Myocyte (in vitro differentiated cells): ENCODE measurements at places on chromosomes 2 and 18. TPM values are rescaled to one million over a fixed set of nuclear protein-coding genes. Genes with fewer than 3 reads are reported as not detected.
A peak's percentile ranks its signal among the peaks of the same experiment; 100 is the strongest.

GRCh38 chr18:8946066-8946838, 156.2 kb upstream of the NDUFV2 start:
- peak; percentile 91 for DNase-seq

DNA sequence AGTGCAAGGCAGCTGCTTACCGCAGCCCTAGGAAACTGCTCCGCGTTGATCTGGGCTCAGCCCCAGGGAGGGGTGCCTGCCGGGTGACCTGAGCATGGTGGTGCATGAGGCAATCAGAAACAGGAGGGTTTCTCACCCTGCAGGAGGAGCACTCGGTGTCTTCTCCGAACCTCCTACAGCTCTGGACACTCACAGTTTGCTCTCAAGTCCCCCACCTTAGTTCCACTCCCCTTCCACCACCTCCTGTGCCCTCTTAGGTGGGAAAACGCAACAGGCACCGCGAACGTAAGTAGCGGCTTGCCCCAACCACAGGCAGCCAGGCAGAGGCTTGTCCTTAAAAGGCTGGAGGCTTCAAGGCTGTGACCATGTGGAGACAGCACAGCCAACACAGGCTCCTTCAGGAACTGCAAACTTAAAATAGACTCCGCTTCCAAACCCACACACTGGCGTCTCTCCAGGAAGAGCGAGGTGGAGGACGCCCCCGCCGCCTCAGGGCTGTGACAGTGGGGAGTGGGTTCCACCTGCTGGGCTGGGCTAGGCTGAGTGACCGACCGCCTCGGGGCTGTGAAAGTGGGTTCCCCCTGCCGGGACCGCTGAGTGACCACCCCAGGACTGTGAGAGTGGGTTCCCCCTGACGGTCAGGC, 71.6 kb downstream of the NDUFA10 start:
- DNase-seq, result peak; percentile 56

DNA sequence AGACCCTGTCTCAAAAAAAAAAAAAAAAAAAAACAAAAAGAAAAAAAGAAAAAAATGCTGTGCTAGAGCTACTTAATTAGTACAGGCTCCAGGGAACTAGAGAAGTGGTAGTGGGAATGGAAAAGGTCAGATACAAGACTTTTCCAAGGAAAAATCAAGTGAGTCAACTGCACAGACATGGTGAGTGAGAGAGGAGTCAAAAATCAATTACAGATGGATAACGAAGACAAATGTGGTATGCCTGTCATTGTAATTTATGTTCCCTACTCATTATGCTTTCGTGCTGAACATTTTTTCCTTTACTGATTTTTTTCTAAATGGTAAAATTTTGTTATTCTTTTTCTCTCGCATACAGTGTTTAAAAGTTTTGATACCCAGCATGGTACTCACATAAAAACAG, 111.5 kb downstream of the MDH1 start:
- DNase-seq, result no peak

DNA sequence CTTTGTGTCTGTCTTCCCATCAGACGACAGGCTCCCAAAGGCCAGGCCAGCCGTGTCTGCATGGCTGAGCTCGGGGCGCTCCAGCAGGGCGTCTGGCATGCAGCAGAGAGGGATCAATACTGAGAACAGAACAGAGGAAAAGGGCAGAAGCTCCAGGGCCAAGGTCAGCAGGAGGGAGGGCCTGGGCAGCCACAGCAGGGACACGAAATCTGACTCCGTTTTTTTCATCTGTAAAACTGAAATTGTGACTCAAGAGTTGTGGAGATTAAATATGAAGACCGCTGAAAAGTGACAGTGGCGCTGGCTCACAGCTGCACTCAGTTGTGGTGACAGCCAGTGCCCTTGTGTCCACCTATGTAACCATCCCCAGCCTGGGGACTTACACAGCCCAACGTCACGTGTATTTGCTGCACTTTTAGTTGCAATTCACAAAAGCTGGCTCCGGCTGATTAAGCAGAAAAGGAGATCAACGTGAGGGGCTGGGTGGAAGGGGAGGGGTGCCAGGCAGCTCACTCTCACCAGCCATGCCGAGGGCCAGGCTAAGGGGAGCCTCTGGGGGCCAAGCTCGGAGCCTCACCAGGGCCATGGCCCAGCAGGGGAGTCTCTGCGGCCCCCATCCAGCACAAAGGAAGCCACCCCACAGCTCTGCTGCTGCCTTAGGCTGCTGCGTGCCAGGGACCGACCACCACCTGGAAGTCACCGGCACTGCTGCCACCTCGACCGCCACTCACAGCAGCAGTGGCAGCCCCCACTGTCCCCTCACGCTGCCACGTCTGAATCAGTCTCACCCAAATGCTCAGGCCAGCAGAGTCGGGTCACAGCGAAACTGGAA, 74.7 kb downstream of the EIPR1 start:
- no peak for DNase-seq

GRCh38 chr2:237639052-237639835, 11.9 kb downstream of the LRRFIP1 start:
- peak; percentile 48 for DNase-seq

DNA sequence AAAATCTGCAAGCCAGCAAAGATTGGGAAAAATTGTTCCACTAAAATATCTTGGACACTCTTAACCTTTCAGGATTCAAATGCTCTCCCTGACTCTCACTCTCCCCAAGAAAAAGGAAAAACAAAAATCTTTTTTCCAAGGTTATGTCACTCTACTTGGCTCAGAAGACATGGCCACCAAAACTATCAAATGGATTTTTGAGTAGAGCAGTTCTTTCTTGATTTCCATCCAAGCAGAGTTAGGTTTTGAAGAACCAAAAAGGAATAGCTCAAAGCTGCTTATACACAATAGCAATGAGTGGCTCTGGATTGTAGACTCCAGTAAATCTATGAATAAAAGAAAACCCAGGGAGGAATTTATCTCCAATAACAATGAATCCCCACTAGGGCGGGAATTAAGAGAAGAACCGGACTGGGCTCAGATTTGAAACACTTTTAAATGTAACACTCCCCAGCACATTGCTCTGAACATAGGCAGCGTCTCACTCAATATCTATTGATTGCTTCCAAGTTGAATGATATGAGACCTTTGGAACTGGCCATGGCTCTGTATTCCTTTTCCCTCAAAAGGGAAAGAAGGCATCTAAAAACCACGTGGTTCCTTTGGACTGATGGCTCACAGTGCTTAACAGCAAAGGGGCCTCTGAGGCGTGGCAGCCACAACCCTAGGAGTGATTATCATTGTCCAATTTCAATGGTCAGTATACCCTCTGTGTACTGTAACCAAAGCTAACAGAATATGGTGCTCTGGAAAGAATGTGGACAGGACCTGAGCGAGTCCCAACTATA, 68.3 kb downstream of the SPRED2 start:
- DNase-seq, result peak; percentile 51

GRCh38 chr2:124025891-124026434, 876 bp downstream of the CNTNAP5 start:
- DNase-seq, result no peak

DNA sequence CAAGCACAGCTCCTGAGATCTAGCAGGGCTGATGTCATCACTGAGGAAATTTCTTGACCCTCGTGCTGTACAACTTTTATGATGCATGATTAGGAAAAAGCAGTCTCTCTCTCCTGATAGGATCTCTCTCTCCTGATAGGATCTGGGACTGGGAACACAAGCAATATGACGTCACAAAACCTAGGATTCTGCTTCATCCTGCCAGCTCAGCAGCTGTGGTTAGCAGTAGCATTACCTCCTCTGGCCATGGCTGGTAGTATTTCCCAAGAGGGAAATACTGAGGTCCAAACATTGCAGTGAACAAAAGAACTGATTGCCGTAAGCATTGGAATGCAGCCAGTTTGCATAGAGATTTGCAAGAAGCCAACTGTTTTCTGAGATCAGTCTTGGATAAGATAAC, 521.2 kb upstream of the POU3F3 start:
- no peak for DNase-seq

The RTP5 gene
- 0.08 TPM in 1 of 2 replicates, not detected in the other for total RNA-seq

The SERPINB4 gene
- total RNA-seq, result not detected in 2 replicates
